ENCODE measurements at places on chromosomes 4 and X.

GRCh38 chr4:106497271-106497670 is 128.7 kb upstream of the GIMD1 start:
- DNase-seq, result no peak

DNA sequence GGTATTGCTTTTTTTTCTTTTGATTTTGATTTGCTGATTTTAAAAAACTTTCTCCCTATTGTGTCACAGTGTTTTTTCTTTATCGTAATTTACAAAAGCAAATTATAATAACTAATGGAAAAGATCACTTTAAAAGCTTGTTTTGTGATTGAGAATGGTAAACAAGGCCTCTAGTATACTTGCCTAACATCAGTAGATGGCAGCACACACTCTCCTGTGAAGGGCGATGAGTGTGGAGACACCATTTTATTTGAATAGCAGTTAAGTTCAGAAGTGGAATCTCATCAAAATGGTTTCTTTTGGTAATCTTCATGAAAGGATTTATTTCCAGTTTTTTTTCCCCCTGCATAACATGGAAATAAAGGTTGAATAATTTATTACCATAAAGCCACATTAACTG is 72.3 kb downstream of the PAK3 start:
- no peak for DNase-seq

- no peak for DNase-seq
Measured at GRCh38 chrX:53403535-53403934, 18.9 kb downstream of the SMC1A start.

DNA sequence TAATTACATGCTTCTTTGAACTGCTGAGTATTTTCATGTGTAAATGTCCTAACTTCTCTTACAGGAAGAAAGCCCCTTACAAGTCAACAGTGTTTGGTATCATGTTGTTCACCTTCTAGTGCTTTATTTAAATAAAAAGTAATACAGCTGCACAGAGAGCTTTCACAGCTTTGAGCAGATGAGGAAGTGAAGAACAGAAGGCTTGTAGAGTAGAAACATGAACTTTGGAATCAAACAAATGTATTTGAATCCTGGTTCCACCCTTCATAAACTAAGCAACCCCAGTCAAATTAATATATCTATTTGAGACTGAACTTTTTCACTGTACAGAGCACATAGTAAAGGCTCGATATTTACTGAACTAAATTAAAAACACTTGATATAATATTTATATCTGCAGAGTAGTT is 120.5 kb downstream of the CAMK2D start:
- no peak for DNase-seq

DNA sequence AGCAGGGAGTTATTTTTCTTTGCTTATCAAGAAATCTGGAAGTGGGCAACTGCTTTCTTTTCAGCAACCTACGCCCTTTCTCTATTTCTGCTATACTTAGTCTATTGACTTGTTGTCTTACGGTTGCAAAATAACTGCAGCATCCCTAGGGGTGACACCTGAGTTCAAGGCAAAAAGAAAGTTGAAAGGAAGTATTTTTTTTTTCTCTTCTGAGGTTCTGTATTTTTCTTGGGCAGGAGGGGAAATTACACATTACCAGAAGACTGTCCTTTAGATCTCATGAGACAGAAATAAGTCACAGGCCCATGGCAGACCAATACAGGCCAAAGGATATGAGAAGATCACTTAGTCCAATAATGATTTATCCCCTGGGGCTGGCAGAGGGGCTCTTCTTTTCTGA is 204.7 kb upstream of the CASK start:
- peak; percentile 21 for DNase-seq

DNA sequence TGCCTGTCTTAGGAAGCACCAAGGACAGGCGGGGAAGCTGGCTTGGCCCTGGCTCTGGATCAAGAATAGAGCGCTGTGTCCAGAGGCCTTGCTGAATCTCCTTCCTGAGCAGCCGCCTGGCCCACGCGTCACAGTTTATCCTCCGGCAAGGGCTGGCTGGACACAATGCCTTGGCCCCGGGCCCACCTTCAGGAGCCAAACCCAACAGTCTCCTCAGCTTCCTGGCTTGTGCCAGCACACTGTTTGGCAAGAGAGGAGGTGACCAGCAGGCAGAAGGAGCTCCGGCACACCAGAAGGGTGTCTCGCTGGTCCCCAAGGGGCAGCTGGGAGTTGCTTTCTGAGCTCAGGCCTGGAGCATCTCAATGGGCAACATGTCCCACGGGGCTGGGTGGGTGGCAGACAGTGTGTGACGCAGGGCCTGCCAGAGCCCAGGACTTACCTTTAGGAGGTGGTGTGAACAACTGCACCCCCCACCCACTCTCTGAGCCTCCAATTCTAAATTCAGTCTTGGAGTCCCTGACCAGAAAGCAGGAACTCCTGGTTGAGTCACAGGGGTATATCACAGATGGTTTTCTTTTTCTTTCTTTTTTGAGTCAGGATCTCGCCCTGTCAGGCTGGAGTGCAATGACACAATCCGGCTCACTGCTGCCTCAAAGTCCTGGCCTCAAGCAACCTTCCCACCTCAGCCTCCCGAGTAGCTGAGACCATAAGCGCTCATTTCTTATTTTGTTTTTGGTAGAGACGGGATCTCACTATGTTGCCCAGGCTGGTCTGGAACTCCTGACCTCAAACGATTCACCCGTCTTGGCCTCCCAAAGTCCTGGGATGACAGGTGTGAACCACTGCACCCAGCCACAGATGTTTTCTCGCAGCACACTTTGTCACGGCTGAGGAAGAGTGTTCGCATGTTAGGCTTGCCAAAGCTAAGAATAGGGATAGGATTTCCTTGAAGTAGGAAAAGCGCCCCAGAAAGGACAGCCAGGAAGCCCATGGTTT is 361.2 kb downstream of the BCOR start:
- DNase-seq, result no peak

DNA sequence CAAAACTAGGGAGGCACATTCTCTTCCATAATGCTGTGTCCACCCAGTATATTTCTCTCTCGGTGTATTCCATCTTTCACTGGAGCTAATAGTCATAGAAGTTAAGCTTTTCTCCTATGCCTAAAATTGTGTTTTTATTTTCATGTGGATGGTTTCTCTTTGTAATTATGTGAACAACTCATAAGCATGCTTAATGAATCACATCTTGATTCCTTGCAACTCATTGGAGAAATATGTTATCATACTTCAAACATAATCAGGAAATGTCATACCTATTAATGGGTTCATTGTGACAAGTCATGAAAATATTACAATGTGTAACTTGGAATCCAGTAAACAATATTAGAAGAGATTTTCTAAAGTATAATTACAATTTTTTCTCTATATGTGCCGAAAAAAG is 186.3 kb downstream of the SLC7A11 start:
- DNase-seq, result no peak

GRCh38 chr4:1464581-1465171 is 58.4 kb upstream of the NKX1-1 start:
- no peak for DNase-seq

- DNase-seq, result no peak
Measured at GRCh38 chrX:1587161-1587560, 4.2 kb upstream of the AKAP17A start.

DNA sequence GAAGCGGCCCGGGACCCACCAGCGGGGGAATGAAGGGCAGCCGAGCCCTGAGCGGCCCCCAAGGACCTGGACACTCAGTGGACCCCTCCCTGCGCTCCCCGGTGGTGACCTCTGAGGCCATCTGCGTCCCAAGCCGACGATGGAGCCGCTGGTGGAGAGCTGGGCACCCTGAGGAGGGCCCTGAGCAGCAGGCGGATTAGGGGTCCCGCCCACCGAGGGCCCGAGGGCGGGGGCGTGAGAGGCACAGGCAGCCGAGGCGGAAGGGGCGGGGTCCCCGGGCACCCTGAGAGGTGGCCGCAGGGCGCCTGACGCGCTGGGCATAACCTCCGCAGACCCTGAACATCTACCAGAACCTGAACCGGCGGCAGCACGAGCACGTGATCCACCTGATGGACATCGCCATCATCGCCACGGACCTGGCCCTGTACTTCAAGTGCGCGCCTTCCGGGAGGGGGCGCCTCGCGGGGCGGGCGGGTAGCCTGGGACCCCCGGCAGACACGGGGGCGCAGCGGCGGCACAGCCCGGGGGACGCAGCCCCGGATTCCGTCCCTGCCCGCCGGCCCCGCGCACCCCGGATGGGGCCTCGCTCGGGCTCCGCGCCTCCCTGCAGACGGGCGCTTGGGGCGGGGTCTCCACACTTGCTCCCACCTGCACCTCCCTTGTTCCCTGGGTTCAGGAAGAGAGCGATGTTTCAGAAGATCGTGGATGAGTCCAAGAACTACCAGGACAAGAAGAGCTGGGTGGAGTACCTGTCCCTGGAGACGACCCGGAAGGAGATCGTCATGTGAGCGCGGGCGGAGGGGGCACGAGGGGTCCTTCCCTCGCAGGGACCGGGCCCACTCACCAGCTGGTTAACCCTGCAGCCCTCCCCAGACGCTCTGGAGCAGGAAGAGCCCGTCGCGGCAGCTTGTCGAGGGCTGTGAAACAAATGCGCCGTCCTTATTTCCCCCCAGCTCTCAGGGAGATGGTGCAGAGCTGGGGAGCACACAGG is 10.3 kb downstream of the ATP5ME start:
- DNase-seq, result peak; percentile 65

Data from central memory CD4-positive, alpha-beta T cell (primary cell).